ENCODE measurements at places on chromosomes 16 and 17.
A peak's percentile ranks its signal among the peaks of the same experiment; 100 is the strongest.

DNA sequence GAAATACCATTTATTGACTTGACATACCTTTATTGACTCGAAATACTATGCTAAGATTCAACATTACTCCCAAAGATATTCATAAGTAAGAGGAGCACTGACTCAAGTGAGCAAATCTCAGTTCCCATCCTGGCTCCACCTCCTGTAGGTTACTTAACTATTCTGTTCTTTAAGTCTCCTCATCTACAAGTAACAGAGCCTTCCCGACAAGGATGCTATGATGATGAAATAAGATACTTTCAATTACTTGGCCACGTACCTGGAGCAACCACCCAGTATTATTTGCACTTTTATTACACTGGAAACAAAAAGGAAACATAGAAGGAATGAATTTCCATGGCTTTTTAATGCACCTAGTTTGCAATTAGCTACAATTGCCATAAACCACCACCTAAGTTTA is 16.3 kb downstream of the KANSL1 start:
- no peak for DNase-seq

GRCh38 chr17:38453951-38454421 is 25.7 kb downstream of the ARHGAP23 start:
- DNase-seq = no peak

GRCh38 chr16:51982715-51983680 is 563.9 kb downstream of the TOX3 start:
- DNase-seq = peak; percentile 20

GRCh38 chr16:27446721-27447120 is 44.7 kb downstream of the IL21R start:
- no peak for DNase-seq

- no peak for DNase-seq
Measured at GRCh38 chr17:6496640-6497441, 52.6 kb downstream of the PIMREG start.

GRCh38 chr16:86181526-86181925 is 282.6 kb downstream of the IRF8 start:
- no peak for DNase-seq

GRCh38 chr17:10875430-10875851 is 37.6 kb upstream of the PIRT start:
- DNase-seq = no peak

DNA sequence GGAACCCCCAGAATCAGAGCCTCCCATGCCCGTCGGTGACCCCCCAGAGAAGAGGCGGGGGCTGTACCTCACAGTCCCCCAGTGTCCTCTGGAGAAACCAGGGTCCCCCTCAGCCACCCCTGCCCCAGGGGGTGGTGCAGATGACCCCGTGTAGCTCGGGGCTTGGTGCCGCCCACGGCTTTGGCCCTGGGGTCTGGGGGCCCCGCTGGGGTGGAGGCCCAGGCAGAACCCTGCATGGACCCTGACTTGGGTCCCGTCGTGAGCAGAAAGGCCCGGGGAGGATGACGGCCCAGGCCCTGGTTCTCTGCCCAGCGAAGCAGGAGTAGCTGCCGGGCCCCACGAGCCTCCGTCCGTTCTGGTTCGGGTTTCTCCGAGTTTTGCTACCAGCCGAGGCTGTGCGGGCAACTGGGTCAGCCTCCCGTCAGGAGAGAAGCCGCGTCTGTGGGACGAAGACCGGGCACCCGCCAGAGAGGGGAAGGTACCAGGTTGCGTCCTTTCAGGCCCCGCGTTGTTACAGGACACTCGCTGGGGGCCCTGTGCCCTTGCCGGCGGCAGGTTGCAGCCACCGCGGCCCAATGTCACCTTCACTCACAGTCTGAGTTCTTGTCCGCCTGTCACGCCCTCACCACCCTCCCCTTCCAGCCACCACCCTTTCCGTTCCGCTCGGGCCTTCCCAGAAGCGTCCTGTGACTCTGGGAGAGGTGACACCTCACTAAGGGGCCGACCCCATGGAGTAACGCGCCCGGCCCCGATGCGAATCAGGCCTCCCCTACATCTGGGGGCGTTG is 4.0 kb downstream of the TPSG1 start:
- DNase-seq = no peak

DNA sequence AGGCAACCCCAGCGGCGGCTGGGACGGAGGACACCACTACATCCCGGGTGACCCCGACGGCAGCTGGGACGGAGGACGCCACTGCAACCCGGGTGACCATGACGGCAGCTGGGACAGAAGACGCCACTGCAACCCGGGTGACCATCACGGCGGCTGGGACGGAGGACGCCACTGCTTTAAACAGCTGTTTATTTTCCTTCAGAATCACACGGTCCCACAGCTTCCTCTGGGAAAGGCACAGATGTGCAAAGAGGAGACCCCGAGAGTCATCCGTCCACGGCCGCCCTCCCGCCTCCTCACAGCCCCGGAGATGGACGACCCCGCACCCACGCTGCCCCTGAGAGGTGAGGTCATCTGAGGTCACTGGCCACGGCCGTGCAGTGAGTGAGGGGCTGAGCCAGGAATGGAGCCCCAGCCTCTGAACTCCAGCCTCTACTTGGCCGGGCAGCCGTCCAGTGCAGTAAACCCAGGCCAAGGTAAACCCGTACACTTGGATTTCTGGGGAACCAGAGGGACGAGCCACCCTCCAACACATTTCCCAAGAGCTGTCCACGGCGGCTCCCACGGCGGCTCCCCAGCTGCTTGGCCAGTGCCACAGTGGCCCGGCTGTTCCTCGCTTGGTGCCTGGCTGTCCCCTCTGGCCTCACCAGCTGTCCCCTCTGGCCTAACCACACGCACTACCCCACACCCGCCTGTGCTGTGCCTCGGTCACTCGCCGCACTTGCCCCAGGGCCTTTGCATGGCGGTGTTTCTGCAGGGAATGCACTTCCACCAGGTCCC is 43.2 kb upstream of the PABPN1L start:
- no peak for DNase-seq

- no peak for DNase-seq
Measured at GRCh38 chr16:19147126-19147525, 20.9 kb upstream of the SYT17 start.

DNA sequence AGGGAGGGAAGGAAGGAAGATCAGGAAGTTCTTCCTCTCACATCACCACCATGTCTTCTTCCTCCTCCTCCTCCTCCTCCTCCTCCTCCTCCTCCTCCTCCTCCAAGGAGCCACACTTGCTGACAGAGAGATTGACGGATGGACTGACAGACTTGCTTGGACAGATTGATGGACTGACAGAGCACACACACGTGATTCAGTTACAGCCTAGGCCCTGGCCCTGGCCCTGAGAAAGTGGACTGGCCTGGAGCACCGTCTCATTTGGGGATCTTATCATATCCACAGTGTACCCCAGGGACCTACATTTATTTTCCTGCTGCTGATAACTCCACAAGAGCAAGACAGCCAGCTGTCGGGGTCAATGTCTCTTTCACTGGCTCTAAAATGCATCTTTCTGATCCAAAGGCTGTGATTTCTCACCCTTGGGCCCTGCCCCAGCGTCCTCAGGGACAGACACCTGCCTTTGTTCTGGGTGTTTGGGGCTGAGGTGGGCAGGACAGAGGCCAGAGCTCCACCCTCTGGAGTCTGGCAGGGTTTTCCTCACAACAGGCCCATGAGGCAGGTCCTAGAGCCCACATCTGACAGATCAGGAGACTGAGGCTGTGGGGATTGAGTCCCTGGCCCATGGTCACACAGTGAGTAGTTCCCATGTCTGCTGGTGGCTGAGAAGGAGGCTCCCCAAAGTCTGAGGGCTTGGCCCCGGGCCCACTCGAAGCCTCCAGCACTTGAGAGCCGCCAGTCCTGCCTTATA is 2.3 kb upstream of the P2RX1 start:
- no peak for DNase-seq

DNA sequence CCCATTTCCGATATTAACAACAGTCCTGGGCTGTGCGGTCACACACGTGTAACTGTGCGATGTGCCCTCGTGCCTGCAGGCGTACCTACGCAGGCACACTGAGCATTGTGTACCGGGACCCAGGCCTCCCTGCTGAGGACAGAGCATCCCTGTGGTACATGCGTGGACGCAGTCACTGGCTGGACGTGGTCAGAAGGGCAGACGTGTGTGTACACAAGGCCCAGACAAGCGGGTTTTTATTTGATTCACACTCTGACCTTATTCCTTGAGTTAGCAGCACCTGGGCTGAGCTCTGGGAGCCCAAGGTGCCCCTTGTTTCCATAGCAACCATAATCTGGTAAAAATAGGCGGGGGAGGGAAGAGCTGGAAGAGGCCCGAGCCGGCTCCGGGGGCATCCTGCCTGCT is 19.5 kb downstream of the RAP1GAP2 start:
- no peak for DNase-seq

DNA sequence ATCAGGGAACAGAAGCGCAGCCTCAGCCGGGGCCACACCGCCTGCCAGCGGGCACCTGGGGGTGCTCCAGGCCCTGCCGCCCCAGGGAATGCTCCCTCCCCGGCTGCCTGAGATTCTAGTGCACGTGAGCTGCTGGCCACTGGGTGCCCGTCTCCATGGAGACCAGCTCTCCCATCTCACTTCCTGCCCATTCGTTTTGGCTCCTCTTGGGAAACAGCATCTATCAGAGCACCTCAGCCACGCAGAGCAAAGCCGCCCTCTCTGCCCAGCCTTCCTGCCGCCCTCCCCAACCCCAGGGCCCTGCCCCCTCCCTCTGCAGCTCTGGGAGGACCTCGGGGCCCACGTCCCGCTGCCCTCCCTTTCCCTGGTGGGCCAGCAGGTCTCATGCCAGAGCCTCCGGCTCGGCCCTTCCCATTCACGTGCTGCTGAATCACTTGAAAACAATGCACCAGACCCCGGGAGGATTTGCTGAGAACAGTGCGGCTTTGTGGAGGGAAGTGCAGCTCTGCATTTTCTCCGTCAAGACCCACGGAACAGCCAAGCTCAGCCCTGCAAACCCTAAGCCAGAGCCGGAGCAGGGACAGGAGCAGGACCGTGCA is 19.4 kb downstream of the CEP295NL start:
- peak; percentile 86 for DNase-seq

- no peak for DNase-seq
Measured at GRCh38 chr17:71613996-71614395, 506.8 kb upstream of the SOX9 start.

GRCh38 chr17:81132770-81133723 is 32.3 kb upstream of the PVALEF start:
- DNase-seq = no peak

GRCh38 chr17:67121316-67121891 is 77.0 kb downstream of the CACNG1 start:
- no peak for DNase-seq

- DNase-seq = no peak
Measured at GRCh38 chr17:31654936-31655335, 204.1 kb downstream of the COPRS start.

- no peak for DNase-seq
Measured at GRCh38 chr17:72681844-72682243, 410.6 kb downstream of the SLC39A11 start.

- DNase-seq = no peak
Measured at GRCh38 chr16:8730335-8730915, 56.0 kb downstream of the ABAT start.

DNA sequence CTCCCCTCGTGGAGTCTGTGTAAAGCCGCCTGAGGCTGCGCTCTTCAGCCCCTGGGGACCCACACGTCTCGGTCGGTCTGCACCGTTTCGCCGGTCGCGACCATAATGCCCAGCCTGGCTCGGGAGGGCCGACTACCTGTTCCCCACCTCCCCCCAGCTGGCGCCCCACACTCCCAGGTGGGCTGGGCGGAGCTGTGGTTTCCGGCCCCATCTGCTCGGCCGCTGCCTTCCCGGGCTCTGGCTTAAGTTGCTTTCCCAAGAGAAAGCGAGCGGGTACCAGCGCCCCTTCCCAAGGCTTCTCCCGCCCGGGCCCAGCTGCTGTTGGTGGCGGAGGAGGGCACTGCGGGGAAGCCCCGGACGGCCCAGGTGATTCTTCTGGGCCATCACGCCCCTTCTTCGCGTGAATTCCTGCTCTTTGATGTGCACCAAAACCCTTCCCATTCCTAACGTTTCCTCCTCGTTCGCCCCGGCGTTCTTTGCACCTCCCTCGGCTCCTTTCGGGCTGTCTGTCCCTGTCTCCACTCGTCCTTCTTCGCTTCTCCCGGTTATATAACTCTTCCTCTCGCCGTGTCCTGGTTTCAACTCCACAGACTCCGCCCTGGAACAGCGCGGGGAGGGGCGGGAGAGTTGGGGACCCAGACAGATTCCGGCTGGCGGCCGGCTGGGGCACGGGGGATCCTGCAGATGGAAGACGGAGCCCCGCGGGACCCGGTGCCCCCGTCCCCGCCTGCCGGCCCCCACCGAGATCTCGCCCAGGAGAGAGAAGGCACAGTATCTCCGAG is 2.0 kb downstream of the KDM6B start:
- no peak for DNase-seq

GRCh38 chr17:27975146-27976011 is 67.1 kb upstream of the NLK start:
- no peak for DNase-seq

DNA sequence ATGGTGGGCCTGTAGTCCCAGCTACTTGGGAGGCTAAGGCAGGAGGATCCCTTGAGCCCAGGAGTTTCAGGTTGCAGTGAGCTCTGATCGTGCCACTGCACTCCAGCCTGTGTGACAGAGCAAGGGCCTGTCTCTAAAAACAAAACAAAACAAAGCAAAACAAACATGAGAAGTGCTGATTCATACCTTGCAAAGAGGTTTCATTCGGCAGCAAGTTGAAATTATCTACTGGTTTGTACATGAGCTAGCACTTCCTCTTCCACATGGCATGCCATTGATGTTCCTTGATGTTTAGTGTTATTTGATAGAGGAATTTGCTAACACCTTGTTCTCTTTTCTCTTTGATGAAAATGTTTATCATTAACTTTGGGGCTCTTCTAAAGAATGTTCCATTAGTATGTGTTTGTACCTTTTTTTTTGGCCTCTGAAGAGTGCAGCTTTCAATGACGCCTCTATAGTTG is 50.6 kb downstream of the SPECC1 start:
- no peak for DNase-seq

DNA sequence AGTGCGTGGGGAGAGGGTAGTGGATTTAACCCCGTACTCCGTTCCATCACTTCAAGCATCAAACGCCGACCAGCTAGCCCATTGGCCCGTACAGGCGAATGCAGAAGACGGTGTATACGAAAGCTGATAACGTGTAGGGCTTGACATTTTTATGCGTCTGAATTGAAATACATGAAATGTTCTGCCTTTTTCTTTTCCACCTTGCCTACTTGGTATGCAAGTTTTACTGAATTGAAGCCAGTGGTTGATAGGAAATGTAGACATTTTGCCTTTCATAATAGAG is 834 bp upstream of the STAT3 start:
- no peak for DNase-seq

GRCh38 chr17:19470530-19471261 is 59.7 kb downstream of the RNF112 start:
- no peak for DNase-seq

GRCh38 chr16:3804426-3805016 is 76.0 kb downstream of the CREBBP start:
- no peak for DNase-seq

GRCh38 chr17:14950686-14951085 is 314.4 kb downstream of the PMP22 start:
- no peak for DNase-seq

DNA sequence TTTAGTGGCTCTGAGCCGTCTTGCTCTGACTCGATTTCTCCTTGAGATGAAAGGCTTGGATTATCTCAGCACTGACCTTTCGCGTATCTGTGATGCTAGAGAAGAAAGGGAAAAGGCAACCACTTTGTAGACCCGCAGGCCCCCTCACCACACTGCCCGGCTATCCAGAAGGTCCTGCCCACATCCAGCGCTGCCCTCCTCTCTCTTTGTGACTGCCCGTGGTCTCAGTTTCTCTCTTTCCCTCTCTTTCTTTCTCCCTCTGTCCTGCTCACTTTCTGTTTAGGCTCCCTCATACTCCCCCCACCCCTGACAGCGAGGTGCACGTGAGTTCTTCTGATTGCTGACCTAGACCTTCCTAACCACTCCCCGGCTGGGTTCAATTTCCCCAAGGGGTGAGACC is 12.8 kb upstream of the TBX21 start:
- no peak for DNase-seq

Data from brain pericyte (primary cell).